Activated T-cell treated with anti-CD3 and anti-CD28 coated beads, Interleukin-2, amount 50 U/mL, for 72 hours (primary cell): ENCODE measurements at places on chromosomes 11 and 22. TPM values are rescaled to one million over a fixed set of nuclear protein-coding genes. Genes with fewer than 3 reads are reported as not detected.

- no peak overlapping the region for H3K27ac ChIP-seq
- no peaks in the 10 kb centered on the region for H3K4me1 ChIP-seq
- DNase-seq, result no peak
- no peaks in the 10 kb centered on the region for H3K27me3 ChIP-seq
- H3K4me3 ChIP-seq, result no peak overlapping the region
Measured at GRCh38 chr22:42747701-42748513, 27.2 kb upstream of the A4GALT start.

OR56A3 gene
- not detected for total RNA-seq

DNA sequence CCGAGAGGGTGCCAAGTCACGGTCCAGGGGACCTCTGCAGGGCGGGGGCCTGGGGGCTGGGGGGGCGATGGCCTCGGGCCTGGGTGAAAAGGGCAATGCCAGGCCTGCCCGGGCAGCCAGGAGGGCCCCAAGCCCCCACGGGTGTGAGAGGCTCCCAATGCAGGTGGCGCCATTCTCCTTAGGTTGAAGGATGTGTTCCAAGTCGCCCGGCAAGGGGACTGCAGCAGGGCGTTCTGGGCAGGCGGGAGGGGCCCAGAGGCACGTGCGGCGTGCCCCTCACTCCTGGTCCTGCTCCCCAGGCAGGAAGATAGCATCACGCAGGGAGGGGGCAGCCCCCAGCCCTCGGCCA lies 730 bp upstream of the TNNI2 start:
- DNase-seq, result no peak
- H3K36me3 ChIP-seq, result no peaks in the 10 kb centered on the region
- peaks cover 5% of the 10 kb centered on the region for H3K4me1 ChIP-seq
- no peaks in the 10 kb centered on the region for H3K27me3 ChIP-seq

DNA sequence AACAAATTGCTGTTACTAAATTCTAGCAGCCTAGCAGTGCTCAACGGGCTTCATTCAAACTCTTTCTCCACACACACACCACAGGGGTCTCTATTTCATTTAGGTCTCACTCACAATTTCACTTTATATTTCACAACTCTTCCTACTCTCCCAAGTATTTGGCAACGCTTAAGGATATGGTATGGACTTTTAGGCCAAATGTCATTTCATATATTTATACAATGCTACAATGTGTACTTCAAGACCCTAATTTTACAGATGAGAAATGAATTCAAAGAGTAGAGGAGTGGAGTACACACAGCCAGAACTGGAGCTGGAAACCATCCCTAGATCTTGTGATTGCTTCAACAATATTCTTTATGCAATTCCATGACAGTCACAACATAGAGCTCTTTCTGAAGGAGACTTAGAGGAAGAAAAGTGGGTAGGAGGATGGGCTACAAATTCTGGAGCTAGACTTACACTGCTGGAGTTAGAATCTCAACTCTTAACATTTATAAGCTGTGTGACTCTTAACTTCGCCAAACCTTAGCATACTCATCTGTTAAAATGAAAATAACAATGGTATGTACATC lies 2.5 kb upstream of the MS4A13 start:
- no peak overlapping the region for H3K4me3 ChIP-seq
- H3K4me1 ChIP-seq, result no peaks in the 10 kb centered on the region
- no peak overlapping the region for H3K27ac ChIP-seq
- no peaks in the 10 kb centered on the region for H3K36me3 ChIP-seq
- H3K27me3 ChIP-seq, result peaks cover 7% of the 10 kb centered on the region

GRCh38 chr11:81165164-81165563 lies 1568.5 kb downstream of the FAM181B start:
- H3K27me3 ChIP-seq, result no peaks in the 10 kb centered on the region
- DNase-seq, result no peak
- H3K27ac ChIP-seq, result no peak overlapping the region
- H3K4me1 ChIP-seq, result no peaks in the 10 kb centered on the region
- no peak overlapping the region for H3K4me3 ChIP-seq
- H3K36me3 ChIP-seq, result no peaks in the 10 kb centered on the region

HPX gene
- 1.2 TPM for total RNA-seq

DNA sequence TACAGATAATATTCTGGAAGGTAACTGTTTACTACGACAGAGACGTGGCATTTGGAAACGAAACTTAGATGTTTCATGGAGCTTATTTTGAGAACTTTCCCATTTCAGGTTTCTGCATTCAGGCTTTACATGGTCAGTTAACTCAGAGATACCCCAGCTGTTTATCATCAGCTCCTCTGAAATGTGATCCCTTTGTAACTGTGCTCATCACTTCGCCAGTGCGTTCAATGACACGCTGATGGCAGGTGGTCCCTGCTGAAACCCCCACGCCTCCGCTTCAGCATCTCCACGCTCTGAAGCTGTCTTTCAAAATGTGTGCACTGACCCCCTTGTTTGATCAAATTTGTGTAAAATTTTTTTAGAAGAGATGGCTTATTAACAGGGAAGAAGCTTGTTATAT lies 30.5 kb downstream of the ALG12 start:
- H3K27me3 ChIP-seq, result no peaks in the 10 kb centered on the region
- no peak for DNase-seq
- no peak overlapping the region for H3K4me3 ChIP-seq
- H3K4me1 ChIP-seq, result no peaks in the 10 kb centered on the region
- H3K27ac ChIP-seq, result no peak overlapping the region

- H3K27me3 ChIP-seq, result peaks cover 3% of the 10 kb centered on the region
- no peak for DNase-seq
- no peak overlapping the region for H3K27ac ChIP-seq
- H3K36me3 ChIP-seq, result no peaks in the 10 kb centered on the region
- H3K4me1 ChIP-seq, result no peaks in the 10 kb centered on the region
- H3K4me3 ChIP-seq, result no peak overlapping the region
Measured at GRCh38 chr11:57937431-57937830, 86.2 kb upstream of the OR9Q1 start.

GRCh38 chr11:121032546-121032945 lies 8.6 kb downstream of the TBCEL start:
- H3K27ac ChIP-seq, result no peak overlapping the region
- H3K4me3 ChIP-seq, result no peak overlapping the region
- peaks cover 28% of the 10 kb centered on the region for H3K4me1 ChIP-seq
- no peaks in the 10 kb centered on the region for H3K36me3 ChIP-seq

GRCh38 chr11:111941963-111942362 lies 4.8 kb downstream of the DIXDC1 start:
- H3K27me3 ChIP-seq, result no peaks in the 10 kb centered on the region
- H3K4me1 ChIP-seq, result peaks cover 78% of the 10 kb centered on the region
- H3K27ac ChIP-seq, result no peak overlapping the region
- H3K36me3 ChIP-seq, result peaks cover 2% of the 10 kb centered on the region

MMP13 gene
- total RNA-seq, result not detected

- no peaks in the 10 kb centered on the region for H3K4me1 ChIP-seq
- no peak for DNase-seq
- no peak overlapping the region for H3K4me3 ChIP-seq
- H3K36me3 ChIP-seq, result no peaks in the 10 kb centered on the region
- H3K27me3 ChIP-seq, result no peaks in the 10 kb centered on the region
Measured at GRCh38 chr11:115892016-115892415, 387.8 kb upstream of the CADM1 start.

DNA sequence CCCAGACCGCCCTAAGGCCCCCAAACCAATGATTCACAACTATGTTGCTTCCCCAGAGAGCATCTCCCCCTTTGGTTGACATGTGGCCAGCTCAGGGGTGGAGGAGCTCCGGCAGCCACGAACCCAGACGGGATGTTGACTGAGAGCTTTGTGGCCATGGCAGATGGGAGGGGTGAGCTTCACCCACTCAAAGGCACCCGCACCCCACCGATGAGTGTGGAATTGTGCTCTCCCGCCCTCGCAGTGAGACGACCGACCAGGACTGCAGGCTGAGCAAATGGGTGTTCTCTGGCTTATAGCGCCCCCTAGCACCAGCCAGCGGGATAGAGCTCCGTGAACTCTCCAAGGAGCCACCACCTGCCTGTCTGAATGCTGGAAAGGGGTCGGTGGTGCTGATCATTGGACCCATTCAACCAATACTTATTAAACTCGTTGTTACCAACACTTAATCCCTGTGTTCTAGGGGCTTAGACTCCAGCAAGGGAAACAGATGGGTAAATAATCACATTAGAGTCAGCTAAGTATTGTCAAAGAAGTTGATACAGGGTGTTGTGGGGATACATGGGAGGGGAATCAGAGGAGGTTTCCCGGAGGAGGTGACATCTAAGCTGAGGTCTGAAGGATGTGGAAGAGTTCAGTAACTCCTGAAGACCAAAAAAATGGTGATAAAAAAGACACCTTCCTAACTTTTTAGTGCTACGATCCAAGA lies 4.5 kb upstream of the TIMP3 start:
- no peaks in the 10 kb centered on the region for H3K36me3 ChIP-seq
- peak; percentile 62 for DNase-seq
- H3K27me3 ChIP-seq, result peaks cover 58% of the 10 kb centered on the region
- H3K4me1 ChIP-seq, result peaks cover 10% of the 10 kb centered on the region
- no peak overlapping the region for H3K4me3 ChIP-seq
- no peak overlapping the region for H3K27ac ChIP-seq

OR4C15 gene
- not detected for total RNA-seq

DNA sequence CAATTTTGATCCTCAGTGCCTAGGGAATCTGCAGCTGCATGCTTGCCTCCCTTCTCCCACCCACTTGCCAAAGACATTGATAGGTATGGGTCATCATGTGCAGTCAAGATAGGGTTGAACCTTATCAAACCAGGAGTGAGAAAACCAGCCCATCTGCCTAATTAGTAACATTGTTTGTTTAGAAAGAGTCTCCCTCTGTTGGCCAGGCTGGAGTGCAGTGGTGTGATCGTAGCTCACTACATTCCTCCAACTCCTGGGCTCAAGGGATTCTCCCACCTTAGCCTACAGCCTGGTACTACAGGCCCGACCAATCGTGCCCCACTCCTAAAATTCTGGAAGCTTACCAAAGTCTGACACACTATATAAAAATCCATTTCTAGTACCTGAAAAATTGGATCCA lies 4.6 kb downstream of the C11orf71 start:
- no peak overlapping the region for H3K4me3 ChIP-seq
- no peaks in the 10 kb centered on the region for H3K27me3 ChIP-seq
- DNase-seq, result no peak

- H3K27me3 ChIP-seq, result no peaks in the 10 kb centered on the region
- peak overlapping the region; percentile 51 for H3K27ac ChIP-seq
- DNase-seq, result no peak
- no peak overlapping the region for H3K4me3 ChIP-seq
Measured at GRCh38 chr22:36301851-36302250, 48.9 kb downstream of the APOL1 start.
